ENCODE measurements at places on chromosomes 7 and 10.

GRCh38 chr10:113069595-113069994 is 119.5 kb downstream of the TCF7L2 start:
- no peak for DNase-seq

DNA sequence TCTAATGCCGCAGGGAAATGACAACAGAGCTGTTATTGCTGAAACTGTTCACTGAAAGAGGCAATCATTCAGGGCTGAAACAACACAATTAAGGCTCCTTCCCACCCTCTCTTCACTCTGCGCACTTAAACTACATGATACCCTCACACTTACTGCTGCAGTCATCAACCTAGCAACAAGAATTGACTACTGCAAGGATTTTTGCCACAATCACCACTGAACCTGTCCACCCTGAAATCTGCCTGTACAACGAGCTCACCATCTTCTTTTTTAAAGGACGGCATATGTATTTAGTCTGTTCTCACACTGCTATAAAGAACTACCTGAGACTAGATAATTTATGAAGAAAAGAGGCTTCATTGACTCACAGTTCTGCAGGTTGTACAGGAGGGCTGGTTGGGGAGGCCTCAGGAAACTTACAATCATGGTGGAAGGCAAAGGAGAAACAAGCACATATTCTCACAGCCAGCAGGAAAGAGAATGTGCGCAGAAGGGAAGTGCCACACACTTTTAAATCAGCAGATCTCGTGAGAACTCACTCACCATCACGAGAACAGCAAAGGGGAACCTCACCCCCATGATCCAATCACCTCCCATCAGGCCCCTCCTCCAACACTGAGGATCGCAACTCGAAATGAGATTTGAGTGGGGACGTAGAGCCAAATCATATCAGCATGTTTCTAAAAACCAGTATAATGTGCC is 131.7 kb downstream of the SORCS1 start:
- no peak for DNase-seq

GRCh38 chr10:79192677-79193003 is 123.9 kb downstream of the ZMIZ1 start:
- DNase-seq = no peak

DNA sequence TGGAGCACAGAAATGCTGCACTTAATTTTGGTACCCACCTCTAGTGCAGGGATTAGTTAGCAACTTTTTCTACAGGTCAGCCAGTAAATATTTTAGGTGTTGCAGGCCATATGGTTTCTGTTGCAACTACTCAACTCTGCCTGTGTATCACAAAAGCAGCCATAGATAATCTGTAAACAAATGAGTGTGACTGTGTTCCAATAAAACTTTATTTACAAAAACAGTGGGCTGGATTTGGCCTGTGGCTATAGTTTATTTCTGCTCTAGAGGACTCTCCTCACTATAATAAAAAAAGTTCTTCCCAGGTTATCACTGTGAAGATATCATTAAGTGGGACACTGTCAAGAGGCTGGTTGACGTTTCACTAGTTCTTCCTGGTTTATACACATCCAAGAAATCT is 65.8 kb downstream of the DNAJC12 start:
- DNase-seq = no peak

DNA sequence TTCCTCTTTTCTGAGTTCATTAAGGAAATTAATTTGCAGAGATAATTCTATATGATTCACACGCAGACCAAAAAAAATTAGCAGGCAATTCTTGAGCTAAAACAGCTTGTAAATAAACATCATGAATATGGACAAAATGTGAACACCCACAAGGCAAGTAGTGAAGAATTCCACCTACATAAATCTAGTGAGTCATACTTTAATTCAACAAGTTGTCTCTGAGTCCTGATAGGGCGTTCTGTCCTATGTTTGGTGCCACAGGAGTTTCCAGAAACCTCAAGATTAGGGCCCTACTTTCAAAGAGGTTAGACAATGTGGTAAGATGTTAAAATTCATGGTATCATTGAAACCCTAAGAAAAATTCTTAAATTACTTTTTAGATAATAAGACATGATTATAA is 122.3 kb downstream of the SGMS1 start:
- DNase-seq = no peak

- no peak for DNase-seq
These were observed 165.8 kb upstream of the KLF6 start for GRCh38 chr10:3950676-3951275.

DNA sequence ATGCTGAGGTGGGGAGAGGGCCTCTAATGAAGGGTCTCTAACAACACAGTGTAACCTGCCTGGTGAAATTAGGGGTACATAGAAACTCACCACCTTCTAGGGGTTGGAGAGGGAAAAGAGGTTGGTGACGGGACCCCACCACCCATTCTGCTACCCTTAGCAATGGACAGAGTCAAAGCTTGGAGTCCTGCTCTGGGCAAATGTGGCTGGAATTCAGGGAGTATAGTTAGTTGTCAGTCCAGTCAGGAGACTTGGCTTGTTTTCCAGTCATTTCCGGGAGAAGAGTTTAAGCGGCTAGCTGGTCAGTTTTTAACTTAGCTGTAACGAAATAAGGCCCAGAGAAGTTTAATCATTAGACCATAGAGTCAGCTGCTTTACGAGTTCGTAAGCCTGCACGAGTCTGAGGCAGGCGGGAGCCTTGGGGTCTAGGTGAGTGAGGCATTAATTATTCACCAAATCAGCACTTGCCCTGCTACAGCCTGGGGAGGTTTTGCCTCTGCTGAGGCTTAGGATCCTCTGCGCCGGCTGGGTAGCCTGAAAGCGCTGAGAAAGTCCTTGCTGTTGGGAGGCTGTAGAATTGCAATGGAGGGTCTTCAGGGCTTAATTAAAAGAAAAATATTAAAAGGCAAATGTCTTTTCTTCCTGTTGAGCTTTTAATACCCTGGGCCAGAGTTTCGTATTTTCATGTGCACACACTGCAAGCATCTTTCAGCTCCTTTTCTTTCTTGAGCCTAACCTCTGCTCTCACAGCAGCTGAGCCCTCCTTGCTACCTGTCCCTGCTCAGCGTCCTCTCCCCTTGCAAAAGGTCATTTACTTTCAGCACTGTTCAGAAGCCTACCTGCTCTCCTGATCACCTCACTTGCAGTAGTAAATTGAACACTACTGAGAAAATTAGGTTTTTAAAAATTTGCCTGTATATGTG is 1.5 kb upstream of the LAMB1 start:
- no peak for DNase-seq

- no peak for DNase-seq
These were observed 1.2 kb upstream of the SMARCD3 start for GRCh38 chr7:151249732-151250072.

- DNase-seq = no peak
These were observed 9.4 kb upstream of the TMEM168 start for GRCh38 chr7:112799448-112800120.

GRCh38 chr7:157339777-157340677 is 3.2 kb downstream of the DNAJB6 start:
- DNase-seq = peak; percentile 51

DNA sequence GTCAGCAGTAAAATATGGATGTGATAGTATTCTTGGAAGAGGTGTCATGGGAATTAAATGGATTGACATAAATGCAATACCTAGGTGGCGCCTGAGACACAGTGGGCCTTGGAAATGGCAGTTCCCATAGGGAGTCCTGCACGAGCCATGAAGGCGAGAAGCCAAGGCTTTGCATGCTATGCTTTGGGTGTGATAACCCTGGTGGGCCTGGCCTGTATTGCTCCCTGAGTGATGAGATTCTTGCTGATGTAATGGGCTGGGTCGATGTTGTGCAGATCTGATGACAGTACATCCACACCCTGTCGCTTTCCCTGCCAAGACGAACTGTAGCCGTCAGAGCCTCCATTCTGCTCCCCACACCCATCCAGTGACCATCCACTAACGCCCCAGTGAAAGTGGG is 46.4 kb downstream of the CREB5 start:
- DNase-seq = no peak

DNA sequence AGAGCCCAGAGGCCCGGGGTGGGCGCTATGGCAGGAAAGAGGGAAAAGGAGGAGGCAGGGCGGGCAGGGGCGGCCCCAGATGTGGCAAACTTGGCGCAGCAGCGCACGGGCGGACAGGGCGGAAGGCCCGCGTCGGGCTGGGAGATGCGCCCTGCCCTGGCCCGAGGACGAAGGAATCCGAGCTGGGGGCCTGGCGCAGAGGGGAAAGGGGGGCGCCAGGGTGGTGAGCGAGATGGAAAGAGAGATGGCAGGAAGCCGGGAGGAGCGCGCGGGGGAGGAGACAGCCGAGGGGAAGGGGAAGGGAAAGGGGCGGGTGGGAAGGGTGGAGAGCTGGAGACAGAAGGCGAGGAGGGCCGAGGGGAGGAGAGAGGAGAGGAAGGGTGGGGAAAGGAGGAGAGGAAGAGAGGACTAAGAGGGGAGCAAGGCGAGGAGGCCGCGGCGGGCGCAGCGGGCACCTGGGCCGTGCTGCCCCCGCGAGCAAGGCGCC is at the start of gene MARVELD1:
Gene MARVELD1, plus strand, starts transcription at position 392 of the 487 bp plus-strand sequence. CDS start 147 bp downstream, outside the sequence.
- DNase-seq = no peak

- no peak for DNase-seq
These were observed 109.1 kb downstream of the ARL4A start for GRCh38 chr7:12796397-12797127.

- DNase-seq = no peak
These were observed 58.5 kb downstream of the MICU1 start for GRCh38 chr10:72567421-72567820.

DNA sequence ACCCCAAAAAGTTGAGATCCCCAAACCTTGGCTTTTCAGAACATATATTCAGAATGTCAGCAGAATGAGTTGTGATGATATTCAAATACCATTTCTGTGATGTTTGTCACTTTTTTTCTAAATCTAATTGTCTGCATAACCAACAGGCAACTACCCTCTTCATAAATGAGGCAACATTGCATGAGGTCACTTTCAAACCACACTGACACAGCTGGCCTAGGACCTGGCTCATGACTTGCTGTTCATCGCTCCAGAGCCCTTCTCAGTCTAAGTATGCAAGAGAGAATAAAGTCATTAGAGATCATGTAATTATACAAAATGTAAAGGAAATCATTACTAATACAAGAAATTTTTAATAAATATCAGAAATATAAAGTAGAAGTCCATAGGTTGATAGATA is 681.9 kb downstream of the GRM8 start:
- no peak for DNase-seq

DNA sequence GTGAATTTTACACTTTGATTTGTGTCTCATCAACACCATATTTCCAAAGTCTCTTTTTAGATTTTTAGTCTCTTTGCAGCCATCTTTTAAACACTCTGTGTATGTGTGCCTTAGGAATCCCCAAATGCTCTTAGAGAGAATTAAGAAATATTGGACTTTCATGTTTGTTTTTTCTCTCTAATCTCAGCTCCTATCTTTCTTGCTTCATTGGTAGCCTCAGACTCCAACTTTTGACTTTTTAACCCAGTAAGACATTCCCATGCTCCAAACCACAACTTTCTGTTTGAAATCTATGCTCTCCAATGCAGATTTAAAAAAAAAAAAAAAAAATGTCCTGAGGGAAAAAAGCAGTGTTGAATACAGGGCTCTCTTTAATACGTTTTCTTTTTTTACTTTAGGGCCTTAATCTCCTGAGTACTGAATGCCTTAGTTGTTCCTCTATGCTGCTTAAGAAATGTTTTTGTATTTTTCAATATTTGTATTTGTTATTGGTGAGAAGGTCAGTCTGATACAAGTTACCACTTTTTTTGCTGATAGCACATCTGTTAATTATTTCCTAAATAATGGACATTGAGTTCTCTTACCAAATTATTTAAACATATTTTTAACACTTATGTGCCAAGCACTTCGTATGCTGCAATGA is 489.9 kb downstream of the NXPH1 start:
- no peak for DNase-seq

DNA sequence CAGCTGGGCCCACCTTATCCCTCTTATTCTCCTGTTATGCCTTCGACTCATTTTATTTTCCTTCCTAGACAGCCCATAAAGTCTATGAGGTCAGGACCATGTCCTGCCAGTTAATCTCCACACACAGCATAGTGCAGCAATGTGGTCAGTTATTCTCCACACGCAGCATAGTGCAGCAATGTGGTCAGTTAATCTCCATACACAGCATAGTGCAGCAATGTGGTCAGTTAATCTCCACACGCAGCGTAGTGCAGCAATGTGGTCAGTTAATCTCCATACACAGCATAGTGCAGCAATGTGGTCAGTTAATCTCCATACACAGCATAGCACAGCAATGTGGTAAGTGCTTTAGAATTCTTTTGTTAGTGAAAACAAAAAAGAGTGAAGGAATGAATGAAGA is 77.8 kb downstream of the TEX36 start:
- no peak for DNase-seq

DNA sequence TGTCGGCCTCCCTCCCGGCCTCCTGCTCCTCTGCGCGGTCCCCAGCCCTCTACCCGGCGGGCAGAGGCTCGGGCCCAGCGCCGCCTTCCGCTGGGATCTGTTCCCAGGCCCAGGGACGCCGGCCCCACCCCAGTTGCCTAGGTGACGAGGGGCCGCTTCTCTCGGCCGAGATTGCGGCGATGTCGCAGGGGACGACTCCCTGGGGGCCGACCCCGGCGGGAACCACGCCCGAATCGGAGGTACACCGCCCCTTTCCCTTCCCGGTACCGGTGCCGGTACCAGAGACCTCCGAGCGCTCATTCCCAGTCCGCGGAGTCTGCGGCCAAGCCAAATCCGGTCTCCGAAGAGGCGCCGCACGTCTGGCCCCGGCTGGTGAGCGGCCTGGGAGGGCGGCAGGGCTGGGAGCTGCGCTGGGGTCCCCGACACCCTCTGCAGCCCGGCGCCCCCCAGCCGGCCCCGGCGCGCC is at the start of gene CABCOCO1:
Gene CABCOCO1, plus strand, starts transcription at position 136 of the 466 bp plus-strand sequence. Its CDS starts 44 bp downstream, at position 180.
- no peak for DNase-seq

DNA sequence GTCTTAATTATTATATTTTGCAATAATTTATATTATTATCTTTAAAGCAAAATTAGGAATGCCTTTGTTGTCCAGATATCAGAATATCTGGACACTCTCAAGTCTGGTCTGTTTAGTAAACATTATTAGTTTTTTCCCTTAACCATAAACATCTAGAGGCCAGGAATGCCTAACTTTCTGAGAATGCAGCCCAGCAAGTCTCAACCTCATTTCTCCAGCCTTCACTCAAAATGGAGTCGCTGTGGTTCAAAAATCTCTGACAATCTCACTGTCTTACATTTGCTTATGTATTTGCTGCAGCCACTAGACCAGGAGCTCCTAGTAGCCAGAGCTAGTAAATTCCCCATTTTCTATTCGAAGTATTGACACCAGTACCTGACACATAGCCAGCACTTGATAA is 49.7 kb upstream of the INHBA start:
- DNase-seq = no peak

GRCh38 chr10:13672548-13672947 is 85.8 kb downstream of the PRPF18 start:
- DNase-seq = no peak

- DNase-seq = no peak
These were observed 26.1 kb downstream of the CREB3L2 start for GRCh38 chr7:137975768-137976167.

- DNase-seq = no peak
These were observed 116.2 kb downstream of the GLCCI1 start for GRCh38 chr7:8084836-8085235.

- no peak for DNase-seq
These were observed 55.3 kb downstream of the NEURL1 start for GRCh38 chr10:103548581-103549348.

DNA sequence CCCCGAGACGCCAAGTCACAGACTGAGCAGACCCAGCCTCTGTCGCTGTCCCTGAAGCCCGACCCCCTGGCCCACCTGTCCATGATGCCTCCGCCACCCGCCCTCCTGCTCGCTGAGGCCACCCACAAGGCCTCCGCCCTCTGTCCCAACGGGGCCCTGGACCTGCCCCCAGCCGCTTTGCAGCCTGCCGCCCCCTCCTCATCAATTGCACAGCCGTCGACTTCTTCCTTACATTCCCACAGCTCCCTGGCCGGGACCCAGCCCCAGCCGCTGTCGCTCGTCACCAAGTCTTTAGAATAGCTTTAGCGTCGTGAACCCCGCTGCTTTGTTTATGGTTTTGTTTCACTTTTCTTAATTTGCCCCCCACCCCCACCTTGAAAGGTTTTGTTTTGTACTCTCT is 215.6 kb downstream of the TCF7L2 start:
- DNase-seq = no peak
